ENCODE measurements at places on chromosomes 1 and 21.

- DNase-seq: no peak
These were observed 11.5 kb downstream of the AK2 start for GRCh38 chr1:33025180-33025569.

DNA sequence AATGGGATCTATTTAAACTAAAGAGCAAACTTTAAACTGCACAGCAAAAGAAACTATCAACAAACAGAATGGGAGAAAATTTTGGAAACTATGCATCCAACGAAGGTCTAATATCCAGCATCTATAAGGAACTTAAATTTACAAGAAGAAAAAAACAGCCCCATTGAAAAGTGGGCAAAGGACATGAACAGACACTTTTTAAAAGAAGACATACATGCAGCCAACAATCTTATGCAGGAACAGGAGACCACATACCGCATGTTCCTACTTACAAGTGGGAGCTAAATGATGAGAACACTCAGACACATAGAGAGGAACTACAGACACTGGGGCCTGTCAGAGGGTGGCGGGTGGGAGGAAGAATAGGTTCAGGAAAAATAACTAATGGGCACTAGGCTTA, 149.6 kb downstream of the RPS6KC1 start:
- no peak for DNase-seq

DNA sequence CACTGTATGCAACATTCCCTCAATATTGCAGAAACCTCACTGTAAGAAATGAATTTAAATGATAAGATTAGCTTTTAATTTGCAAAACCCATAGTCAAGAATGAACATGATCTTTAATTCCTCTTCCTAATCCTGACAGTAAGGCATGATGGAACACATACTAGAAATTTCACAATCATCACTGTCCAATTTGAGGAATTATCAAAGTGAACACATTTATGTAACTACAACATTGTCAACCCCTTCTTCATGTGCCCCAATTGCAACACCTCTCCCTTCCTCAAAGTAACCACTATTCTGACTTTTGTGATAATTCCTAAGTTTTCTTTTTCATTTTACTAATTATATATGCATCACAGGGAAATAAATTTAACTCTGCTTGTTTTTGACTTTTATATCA, 103.1 kb downstream of the LHX8 start:
- DNase-seq: no peak

DNA sequence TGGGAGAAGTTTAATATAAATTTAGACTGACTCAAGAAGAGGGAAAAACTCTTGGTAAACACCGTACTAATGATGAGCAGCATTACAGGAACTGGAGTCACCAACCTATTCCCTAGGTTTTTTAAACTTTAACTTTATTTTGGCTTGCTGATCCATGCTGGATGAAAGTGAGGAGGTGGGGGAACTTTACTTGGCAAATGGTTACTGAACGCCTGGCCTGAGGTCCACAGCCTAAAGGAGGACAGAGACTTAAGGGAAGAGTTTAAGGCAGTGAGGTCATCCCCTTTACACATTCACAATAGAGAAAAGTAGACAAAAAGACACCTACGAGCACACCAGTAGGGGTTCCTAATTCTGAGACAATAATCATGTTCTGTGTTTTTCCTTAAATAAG, 25.6 kb upstream of the A3GALT2 start:
- no peak for DNase-seq

DNA sequence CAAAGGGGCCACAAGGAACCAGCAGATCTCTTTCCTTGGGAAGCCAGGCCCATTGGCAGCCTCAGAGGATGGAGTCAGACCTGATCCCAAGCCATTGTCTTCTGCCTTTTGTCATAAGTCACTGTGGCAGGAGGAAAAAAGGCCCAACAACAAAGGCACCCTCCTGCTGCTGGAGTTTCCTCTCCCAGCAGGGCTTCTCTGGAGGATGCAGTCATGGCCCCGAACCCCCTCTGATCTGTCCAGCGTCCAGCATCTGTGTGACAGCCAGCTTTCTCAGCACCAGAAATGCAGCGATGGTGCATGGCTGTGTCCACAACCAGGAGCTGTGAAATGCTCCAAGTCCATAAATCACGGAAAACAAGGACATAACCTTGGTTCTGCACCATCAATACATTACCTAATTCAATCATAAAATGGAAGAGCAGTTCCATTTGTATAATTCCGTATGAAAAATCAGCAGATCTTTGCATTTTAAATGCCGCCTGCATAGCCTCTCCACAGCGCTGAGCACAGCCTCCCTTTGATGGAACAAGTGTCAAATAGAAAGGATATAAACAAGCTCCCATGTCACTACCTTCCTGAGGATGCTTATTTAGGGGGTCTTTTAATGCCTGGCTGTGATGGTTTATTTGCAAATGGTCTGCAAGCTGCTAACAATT, 30.6 kb downstream of the AJAP1 start:
- DNase-seq: no peak

DNA sequence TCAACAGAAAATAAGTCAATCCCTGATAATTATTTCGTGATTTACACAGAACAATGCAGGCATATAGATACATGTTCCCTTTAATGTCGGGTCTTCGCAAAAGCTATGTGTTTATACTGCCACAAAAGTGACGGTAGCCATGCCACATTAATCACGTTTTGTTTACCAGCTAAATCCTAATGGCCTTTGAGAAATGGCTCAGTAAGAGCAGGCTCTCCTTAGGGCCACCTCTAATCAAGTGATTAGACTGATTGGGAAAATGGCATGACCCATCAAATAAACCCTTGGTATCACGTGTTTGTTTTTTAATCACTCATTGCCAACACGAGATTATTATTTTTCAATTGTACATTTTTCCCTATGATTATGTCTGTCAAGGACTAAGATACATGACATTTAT, 102.0 kb upstream of the USP25 start:
- no peak for DNase-seq

DNA sequence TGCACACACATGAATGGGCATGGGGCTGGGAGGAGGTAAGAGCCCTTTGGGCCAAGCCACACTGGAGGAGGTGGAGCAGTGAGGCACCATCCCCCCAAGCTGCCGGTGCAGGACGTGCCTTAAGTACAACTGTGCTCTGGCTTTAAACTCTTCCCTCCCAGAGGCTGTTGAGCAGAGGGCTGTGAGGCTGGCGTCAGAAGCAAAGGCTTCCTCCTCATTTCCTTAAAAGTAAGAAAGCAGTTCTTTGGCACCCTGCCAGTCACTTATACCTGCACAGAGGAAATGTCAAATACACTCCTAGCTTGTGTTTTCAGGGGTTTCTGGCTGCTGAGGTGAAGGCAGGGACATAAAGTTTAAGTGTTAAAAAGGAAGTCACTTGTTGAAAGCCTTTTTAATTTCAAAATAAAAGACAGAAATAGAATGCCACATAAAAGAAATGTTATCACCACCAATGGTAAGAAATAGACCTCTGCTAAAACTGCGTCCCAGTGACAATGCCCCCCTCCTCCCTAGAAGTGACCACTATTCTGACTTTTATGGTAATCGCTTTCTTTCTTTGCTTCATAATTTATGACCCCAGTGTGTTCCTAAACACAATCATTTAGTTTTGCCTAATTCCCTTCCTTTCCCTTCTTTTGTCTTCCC, 33.0 kb downstream of the LAMC2 start:
- DNase-seq: no peak

GRCh38 chr1:61184040-61184713, 101.8 kb downstream of the NFIA start:
- DNase-seq: no peak

DNA sequence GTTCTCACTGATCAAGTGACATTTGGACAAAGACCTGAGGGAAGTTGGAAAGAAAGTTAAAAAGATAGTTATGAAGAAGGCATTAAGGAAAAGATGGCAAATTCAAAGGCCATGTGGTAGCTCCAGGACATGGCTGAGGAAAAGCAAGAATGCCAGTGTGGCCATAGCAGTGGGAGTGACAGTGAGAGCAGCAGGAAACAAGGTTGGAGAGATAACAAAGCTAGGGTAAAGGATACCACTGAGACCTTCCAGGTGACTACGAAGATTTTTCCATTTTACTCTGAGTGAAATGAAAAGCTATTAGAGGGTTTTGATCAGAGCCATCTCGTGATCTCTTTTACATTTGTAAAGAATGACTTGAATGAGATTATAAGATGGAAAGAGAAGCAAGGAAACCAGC, 170.6 kb downstream of the SLC44A5 start:
- no peak for DNase-seq

DNA sequence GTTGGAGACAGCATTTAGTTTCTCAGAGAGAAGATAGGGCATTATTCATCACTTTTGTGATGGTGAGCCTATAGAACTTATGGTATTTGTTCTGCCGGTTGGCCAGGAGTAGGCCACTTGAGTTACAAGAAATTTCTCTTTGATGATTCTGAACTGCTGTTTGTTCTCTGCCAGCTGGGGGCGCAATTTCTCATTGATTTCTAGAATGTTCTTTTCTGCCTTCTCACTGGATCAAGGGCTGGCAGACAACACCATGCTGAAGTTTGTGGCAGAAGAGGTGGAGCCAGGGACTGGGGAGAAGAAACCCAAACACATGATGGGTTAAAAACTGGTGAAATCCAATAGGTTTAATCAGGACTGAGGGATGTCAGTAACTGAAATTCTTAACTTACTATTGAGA, 360.6 kb downstream of the FAM72C start:
- no peak for DNase-seq

- DNase-seq: no peak
These were observed 428.8 kb downstream of the SMYD3 start for GRCh38 chr1:246078126-246078887.

DNA sequence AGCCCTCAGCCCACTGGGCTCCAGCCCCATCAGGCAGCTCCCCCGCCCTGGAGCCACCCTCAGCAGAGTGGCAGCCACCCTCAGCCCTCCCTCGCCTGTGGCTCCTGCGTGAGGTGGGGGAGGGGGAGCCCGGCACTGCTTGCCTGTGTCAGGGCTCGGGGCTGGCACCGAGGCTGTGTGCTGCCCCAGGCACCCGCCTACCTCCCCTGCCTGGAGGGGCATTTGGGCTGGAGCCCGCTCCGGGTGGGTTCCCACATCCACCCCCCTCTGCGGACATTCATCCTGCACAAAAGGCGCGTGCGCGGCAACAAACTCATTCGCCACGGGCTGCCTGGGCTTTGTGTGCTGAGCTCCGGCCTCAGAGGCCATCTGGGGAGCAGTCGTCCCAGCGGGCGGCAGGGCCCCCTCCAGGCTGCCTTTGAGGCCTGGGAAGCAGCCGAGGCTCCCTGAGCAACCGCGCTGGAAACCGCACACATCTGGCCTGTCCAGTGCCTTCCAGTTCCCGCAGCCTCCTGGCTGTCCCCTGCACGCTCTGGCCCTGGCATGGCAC, 12.6 kb upstream of the TNFRSF14 start:
- DNase-seq: peak; percentile 51

DNA sequence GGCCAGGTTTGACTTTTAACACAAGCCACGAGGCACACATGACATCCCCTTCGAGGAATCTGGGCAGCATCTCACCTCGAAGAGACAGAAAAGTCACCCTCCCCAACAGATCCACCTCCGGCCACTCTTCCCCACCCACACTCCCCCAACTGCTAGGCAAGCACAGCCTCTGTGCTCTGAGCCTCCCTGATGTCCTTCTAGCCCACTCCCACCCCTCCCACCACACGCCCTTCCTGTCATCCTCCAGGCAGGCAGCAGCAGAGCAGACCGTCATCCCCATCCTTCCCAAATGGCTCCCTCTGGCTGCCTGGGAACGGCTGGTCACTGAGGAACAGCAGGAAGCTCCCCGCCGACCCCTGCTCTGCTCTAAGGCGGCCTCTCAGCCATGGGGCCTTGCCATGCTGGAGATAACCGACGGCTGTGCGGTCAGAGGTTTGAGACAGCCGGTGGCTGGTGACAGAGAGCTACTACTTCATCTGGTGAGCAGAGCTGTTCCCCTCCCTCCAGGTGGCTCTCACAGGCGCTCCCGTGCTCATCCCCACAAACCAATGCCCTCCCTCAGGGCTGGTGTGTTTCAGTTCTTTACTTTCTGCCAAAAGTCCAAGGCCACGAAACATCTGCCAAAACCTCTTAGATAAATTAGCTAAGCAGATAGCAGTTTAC, 25.6 kb downstream of the NPHP4 start:
- DNase-seq: no peak

DNA sequence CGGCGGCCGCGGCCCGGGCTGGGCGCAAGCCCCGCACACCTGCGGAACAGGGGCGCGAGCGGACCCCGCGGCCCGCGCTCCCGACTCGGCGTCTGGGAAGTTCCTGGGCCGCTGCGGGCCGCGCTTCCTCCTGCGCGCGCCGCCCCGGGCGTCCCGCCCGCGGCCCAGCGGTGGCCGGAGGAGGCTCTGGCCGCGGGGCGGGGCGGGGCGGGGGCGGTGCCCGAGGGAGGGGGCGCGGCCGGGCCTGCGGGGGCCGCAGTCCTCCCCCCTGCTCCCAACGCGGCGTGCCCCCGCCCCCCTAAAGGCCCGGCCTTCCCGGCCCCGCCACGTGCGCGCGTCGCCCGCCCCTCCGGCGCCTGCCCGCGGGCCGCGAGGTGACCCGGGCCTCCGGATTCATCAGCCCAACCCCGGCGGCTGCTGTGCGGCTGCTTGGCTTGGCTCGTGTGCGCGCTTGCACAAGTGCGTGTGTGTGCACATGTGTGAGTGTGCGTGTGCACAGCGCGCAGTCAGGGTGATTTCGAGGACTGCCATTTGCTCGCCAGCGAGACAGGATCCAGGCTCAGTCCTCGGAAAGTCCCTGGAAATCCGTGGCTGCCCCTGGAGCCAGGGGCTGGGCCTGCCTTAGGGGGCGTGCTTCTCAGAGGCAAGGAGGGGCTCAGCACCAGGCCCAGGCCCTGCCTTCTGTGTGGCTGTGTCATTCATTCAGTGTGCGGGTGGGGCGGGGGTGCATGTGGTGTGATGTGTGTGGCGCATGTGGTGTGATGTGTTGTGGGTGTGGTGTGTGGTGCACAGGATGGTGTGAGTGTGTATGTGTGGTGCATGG, at the start of gene C2CD2:
TSS of gene C2CD2 (minus strand) at position 188 of the 823 bp plus-strand sequence. CDS start 370 bp downstream, outside the sequence.
- no peak for DNase-seq

DNA sequence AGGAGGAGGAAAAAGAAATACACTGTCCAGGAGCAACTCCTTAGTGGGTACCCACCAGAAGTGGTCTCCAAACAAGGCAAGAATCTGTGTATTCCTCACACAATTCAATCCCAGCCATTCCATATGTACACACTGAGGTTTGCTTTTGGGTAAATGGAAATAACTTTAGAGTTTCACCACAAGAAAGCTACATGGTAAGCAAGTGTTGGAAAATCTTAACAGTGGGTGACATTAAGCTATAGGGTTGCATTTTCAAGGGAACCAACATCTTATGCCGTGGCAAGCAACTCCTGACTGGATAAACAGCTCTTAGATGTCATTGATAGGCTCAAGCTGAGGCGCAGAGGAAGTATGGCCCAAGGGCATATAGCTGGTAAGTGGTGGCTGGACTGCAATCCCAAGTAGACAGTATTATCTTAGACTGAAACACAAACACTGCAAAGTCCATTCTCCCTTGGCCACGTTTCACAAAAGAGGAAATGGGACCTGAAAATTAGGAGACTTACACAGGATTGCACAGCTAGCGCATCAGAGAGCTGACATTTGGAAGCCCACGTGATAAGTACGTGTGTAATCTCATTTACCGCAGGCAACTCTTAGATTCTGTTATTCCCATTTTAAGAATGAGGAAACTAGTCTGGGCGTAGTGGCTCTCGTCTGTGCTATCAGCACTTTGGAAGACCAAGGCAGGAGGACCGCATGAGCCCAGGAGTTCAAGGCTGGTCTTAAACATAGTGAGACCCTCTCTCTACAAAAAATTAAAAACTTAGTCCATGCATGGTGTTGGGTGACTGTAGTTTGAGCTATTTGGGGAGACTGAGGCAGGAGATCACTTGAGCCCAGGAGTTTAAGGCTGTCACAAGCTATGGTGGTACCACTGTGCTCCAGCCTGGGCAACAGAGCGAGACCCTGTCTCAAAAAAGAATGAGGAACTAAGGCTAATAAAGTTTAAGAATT, 4.0 kb upstream of the BRWD1 start:
- no peak for DNase-seq
